ENCODE measurements at places on chromosomes 3 and 15.

GRCh38 chr15:36818260-36818659 lies 238.8 kb downstream of the CDIN1 start:
- DNase-seq, result no peak

GRCh38 chr3:139935016-139935865 lies at the start of gene CLSTN2:
TSS of gene CLSTN2 (plus strand) at chr3:139935185.
- peak; percentile 50 for DNase-seq

GRCh38 chr3:43523454-43524053 lies 98.3 kb downstream of the ANO10 start:
- DNase-seq, result peak; percentile 21

GRCh38 chr3:126442856-126443242 lies 32.8 kb downstream of the ZXDC start:
- DNase-seq, result no peak

Measured in activated naive CD8-positive, alpha-beta T cell treated with anti-CD3 and anti-CD28 coated beads for 36 hours (primary cell).